ENCODE measurements at places on chromosomes 6 and 20. TPM values are rescaled to one million over a fixed set of nuclear protein-coding genes. Genes with fewer than 3 reads are reported as not detected.
A peak's percentile ranks its signal among the peaks of the same experiment; 100 is the strongest.

GRCh38 chr6:124873066-124873410 lies 89.2 kb upstream of the RNF217 start:
- no peaks in the 10 kb centered on the region for H3K27me3 ChIP-seq
- H3K36me3 ChIP-seq, result no peaks in the 10 kb centered on the region
- no peaks in the 10 kb centered on the region for H3K4me1 ChIP-seq
- no peak for DNase-seq
- no peak overlapping the region for H3K27ac ChIP-seq

The SLC17A2 gene
- not detected for total RNA-seq

- H3K27ac ChIP-seq, result no peak overlapping the region
- H3K27me3 ChIP-seq, result no peaks in the 10 kb centered on the region
- no peak for DNase-seq
- H3K4me3 ChIP-seq, result no peak overlapping the region
- H3K36me3 ChIP-seq, result no peaks in the 10 kb centered on the region
These were observed 126.5 kb upstream of the FOXO3 start for GRCh38 chr6:108434222-108434621.

The TRERF1 gene
- total RNA-seq, result 3.8 TPM

- DNase-seq, result no peak
- no peak overlapping the region for H3K4me3 ChIP-seq
- peaks cover 18% of the 10 kb centered on the region for H3K36me3 ChIP-seq
- H3K27me3 ChIP-seq, result no peaks in the 10 kb centered on the region
These were observed 85.1 kb downstream of the NCOA3 start for GRCh38 chr20:47586649-47587294.

The CD24 gene
- total RNA-seq, result 63.6 TPM

DNA sequence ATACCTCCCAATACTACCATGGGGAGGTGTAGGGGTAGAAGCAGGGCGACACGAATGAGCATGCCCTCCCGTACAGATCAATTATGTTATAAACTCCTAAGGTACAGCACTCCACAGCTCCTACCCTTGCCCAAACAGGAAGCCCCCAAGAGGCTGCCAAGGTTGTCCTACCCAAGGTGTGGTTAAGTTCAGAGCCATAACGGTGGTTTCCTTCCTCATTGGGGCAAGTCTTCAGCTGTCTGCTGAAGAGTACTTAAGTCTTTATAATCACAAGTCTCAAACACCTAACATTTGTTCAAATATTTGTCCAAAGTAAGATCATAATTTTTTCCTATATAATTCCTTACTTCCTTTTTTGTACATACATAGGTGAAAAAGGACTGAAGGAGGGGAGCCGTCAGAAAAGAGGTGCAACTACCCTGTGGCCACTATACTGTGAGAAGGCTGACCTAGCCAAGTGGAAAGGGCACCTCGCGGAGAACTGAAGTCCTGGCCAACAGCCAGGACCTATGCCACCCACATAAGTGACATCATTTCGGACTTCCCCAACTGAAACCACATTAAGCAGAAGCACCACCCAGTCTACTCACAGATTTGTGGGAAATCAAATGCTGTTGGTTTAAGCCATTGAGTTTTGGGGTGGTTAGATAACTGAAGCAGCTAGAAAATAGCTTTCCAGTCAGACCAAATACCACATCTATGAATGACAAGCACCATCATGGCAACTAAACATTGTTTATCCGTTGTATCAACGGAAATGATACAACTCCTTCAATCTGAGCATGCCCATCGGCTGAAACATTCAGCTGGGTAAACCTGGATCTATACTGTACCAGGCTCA lies 2.9 kb upstream of the RAB22A start:
- H3K27ac ChIP-seq, result peak overlapping the region; percentile 4
- peaks cover 31% of the 10 kb centered on the region for H3K4me1 ChIP-seq
- no peaks in the 10 kb centered on the region for H3K27me3 ChIP-seq
- H3K36me3 ChIP-seq, result peaks cover 5% of the 10 kb centered on the region

DNA sequence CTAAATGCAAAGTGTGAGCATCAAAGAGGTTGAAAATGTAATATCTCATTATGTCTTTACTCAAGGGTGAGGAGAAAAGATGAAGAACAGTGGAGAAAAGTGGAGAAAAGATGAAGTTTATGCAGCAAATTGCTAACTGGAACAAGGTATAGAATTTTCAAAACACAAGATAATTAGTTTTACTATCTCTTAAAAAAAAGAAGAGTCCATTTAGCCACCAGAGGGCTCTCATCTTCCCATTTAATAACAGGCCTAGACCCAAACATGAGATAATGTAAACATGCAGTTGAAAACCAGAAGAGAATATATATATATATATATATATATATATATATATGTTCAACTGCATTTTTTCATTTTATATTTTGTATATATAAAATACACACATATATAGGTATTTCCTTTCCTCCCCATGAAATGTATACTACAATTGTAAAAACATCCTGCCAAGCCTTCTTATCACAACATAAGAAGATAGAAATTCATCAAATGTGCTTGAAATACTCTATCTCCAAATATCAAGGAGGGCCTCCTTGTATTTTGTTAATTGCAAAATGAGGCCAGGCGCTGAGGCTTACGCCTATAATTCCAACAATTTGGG lies 78.4 kb downstream of the ADTRP start:
- DNase-seq, result no peak
- no peaks in the 10 kb centered on the region for H3K36me3 ChIP-seq
- no peak overlapping the region for H3K4me3 ChIP-seq
- H3K27me3 ChIP-seq, result no peaks in the 10 kb centered on the region
- H3K4me1 ChIP-seq, result no peaks in the 10 kb centered on the region
- no peak overlapping the region for H3K27ac ChIP-seq

GRCh38 chr20:62702895-62703852 lies 5.5 kb upstream of the NTSR1 start:
- H3K4me1 ChIP-seq, result peaks cover 12% of the 10 kb centered on the region
- no peak overlapping the region for H3K27ac ChIP-seq
- peaks cover 17% of the 10 kb centered on the region for H3K27me3 ChIP-seq
- no peak overlapping the region for H3K4me3 ChIP-seq
- DNase-seq, result no peak
- H3K36me3 ChIP-seq, result no peaks in the 10 kb centered on the region

GRCh38 chr6:52497652-52498408 lies 77.7 kb downstream of the EFHC1 start:
- no peak overlapping the region for H3K4me3 ChIP-seq
- H3K4me1 ChIP-seq, result no peaks in the 10 kb centered on the region
- DNase-seq, result no peak
- no peak overlapping the region for H3K27ac ChIP-seq
- no peaks in the 10 kb centered on the region for H3K27me3 ChIP-seq

The WFDC12 gene
- total RNA-seq, result 1.8 TPM

GRCh38 chr6:75458895-75459294 lies 34.7 kb downstream of the FILIP1 start:
- H3K4me1 ChIP-seq, result peaks cover 21% of the 10 kb centered on the region
- no peak overlapping the region for H3K4me3 ChIP-seq
- H3K27ac ChIP-seq, result no peak overlapping the region
- H3K27me3 ChIP-seq, result no peaks in the 10 kb centered on the region
- no peaks in the 10 kb centered on the region for H3K36me3 ChIP-seq
- no peak for DNase-seq

The SMLR1 gene
- total RNA-seq, result not detected

DNA sequence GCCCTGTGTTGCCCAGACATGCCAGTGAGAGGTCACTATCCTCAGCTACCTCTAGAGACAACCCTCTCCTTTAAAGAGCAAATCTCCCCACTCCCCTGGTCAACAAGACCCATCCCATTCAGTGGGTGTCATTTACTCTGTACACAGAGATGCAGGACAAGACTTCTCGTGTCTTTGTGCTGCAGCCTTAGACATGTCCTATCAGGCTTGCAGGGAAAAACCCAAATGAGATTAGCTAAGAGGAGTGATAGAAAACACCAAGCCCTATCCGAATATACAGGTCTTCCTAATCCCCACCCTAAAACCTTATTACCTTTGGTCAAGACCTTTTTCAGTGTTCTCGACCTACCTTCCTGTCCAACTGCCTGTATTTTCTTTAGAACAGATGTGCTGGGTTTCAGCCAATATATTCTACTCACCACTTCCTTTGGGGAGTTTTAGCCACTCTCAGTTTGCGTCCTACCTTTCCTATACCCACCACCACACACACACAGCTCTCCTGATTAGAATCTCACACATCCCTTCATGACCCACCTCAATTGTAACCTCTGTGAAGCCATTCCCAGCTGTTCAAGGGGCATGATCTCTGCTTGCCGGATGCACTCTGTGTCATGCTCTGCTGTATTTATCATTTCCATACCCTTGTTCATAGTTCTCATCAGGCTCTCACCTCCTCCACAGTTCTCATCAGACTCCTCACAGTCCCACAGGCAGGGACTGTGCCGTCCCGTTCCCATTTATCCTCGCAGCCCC lies 39.7 kb downstream of the TRAM2 start:
- H3K27me3 ChIP-seq, result no peaks in the 10 kb centered on the region
- DNase-seq, result no peak
- H3K36me3 ChIP-seq, result peaks cover 6% of the 10 kb centered on the region
- H3K27ac ChIP-seq, result no peak overlapping the region
- no peak overlapping the region for H3K4me3 ChIP-seq

The SLC12A5 gene
- total RNA-seq, result 2.0 TPM

The PCK1 gene
- 4.7 TPM for total RNA-seq

The KIFC1 gene
- 2.3 TPM for total RNA-seq

DNA sequence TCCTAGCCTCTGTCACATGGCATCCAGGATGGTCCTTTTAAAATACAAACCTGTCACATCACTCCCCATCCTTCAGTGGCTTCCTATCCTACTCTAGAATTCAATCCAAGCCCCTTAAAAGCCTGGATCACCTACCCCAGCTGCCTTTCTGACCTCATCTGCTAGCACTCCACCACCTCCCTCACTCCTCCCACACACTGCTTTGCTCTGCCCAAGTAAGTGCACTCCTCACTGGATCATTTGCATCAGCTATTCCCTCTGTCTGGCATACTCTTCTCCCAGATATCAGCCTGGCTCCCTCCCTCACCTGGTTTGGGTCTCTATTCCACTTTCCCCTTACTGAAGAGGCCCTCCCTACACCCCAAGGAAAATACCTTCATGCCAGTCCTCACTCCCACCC lies 10.5 kb downstream of the C6orf136 start:
- peaks cover 100% of the 10 kb centered on the region for H3K36me3 ChIP-seq
- H3K4me3 ChIP-seq, result no peak overlapping the region
- H3K4me1 ChIP-seq, result no peaks in the 10 kb centered on the region
- no peak overlapping the region for H3K27ac ChIP-seq
- no peaks in the 10 kb centered on the region for H3K27me3 ChIP-seq

- no peak overlapping the region for H3K4me3 ChIP-seq
- H3K36me3 ChIP-seq, result no peaks in the 10 kb centered on the region
- no peaks in the 10 kb centered on the region for H3K4me1 ChIP-seq
- no peak overlapping the region for H3K27ac ChIP-seq
- no peak for DNase-seq
These were observed 60.9 kb downstream of the TFAP2C start for GRCh38 chr20:56689852-56690485.

DNA sequence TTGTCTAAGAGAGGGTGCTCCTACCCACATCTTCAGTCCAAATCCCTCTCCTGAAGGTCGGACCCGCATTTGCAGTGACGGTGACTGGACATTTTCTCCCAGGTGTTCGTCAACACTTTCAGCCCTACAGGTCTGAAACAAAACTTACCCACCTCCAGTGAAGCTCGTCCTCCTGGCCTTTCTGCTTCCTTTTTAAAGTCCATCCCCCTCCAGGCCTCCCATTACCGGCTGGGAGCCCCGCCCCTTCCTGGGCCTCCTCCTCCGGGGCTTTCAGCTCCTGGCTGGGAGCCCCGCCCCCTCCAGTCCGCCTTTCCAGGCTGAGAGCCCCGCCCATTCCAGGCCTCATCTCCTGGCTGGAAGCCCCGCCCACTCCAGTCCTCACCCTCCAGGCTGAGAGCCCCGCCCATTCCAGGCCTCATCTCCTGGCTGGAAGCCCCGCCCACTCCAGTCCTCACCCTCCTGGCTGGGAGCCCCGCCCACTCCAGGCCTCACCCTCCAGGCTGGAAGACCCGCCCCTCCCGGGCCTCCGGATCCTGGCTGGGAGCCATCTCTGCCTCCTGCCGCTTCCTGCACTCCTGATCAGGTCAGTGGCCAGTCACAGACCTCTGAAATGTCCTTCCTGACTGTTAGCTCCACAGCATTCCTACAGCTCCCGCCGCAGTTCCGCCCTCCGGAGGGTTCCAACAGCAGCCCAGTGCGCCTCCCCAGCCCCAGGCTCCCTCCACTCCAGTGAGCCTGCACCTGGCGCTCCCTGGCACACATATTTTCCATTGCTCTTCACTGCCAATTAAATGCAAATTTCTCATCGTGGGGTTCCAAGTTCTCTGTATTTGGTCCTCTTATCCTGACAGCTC lies 98.5 kb downstream of the LY86 start:
- no peaks in the 10 kb centered on the region for H3K27me3 ChIP-seq
- H3K4me3 ChIP-seq, result peak overlapping the region; percentile 23
- peak overlapping the region; percentile 68 for H3K27ac ChIP-seq
- peak; percentile 98 for DNase-seq
- no peaks in the 10 kb centered on the region for H3K36me3 ChIP-seq
- peaks cover 54% of the 10 kb centered on the region for H3K4me1 ChIP-seq

GRCh38 chr20:47453167-47453782 lies 48.4 kb upstream of the NCOA3 start:
- H3K4me3 ChIP-seq, result no peak overlapping the region
- no peak overlapping the region for H3K27ac ChIP-seq
- no peaks in the 10 kb centered on the region for H3K36me3 ChIP-seq
- no peak for DNase-seq
- peaks cover 7% of the 10 kb centered on the region for H3K4me1 ChIP-seq
- H3K27me3 ChIP-seq, result no peaks in the 10 kb centered on the region

DNA sequence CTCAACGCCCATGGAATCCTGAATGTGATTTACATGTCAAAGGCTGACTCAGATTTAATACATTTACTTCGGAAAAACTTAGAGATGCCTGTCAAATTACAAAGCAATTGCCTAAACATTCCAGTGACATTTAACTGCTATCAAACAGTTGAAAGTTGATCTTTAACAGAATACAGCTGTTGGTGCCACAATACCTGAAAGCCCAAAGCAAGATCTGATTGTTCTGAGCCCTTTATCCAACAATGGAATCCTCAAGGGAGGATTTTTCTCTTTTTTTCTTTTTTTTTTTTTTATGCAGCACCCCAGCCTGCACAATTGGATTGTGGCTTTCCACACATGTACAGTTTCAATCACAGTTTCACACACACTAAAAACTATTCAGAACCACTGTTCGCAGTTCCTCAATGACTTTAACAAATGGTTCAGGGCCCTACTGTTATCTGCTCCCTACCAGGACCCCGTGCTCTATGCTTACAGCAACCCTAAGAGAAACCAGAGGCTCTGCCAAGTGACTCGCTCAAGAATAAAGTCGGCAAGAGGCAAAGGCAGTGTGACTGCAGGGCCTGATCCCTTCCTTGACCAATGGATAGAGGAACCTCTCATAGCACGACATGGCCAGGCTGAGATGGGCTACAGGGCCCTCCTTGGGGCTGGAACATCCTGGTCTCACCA lies 33.3 kb downstream of the EPB41L2 start:
- H3K27me3 ChIP-seq, result no peaks in the 10 kb centered on the region
- H3K27ac ChIP-seq, result no peak overlapping the region
- H3K4me1 ChIP-seq, result peaks cover 5% of the 10 kb centered on the region
- no peak for DNase-seq
- H3K4me3 ChIP-seq, result no peak overlapping the region
- no peaks in the 10 kb centered on the region for H3K36me3 ChIP-seq

The PTPRK gene
- 64.6 TPM for total RNA-seq

GRCh38 chr6:140372064-140372463 lies 997.6 kb upstream of the CITED2 start:
- no peaks in the 10 kb centered on the region for H3K36me3 ChIP-seq
- no peak overlapping the region for H3K27ac ChIP-seq
- no peak overlapping the region for H3K4me3 ChIP-seq
- H3K27me3 ChIP-seq, result no peaks in the 10 kb centered on the region
- H3K4me1 ChIP-seq, result no peaks in the 10 kb centered on the region

GRCh38 chr6:109308018-109308492 lies 74.2 kb downstream of the CD164 start:
- peaks cover 7% of the 10 kb centered on the region for H3K4me1 ChIP-seq
- H3K27me3 ChIP-seq, result no peaks in the 10 kb centered on the region
- H3K4me3 ChIP-seq, result no peak overlapping the region
